Stimulated activated CD4-positive, alpha-beta T cell treated with anti-CD3 and anti-CD28 coated beads, Interleukin-15, amount 100 ng/mL, for 1 hour (primary cell): ENCODE measurements at places on chromosomes 2 and 18.

DNA sequence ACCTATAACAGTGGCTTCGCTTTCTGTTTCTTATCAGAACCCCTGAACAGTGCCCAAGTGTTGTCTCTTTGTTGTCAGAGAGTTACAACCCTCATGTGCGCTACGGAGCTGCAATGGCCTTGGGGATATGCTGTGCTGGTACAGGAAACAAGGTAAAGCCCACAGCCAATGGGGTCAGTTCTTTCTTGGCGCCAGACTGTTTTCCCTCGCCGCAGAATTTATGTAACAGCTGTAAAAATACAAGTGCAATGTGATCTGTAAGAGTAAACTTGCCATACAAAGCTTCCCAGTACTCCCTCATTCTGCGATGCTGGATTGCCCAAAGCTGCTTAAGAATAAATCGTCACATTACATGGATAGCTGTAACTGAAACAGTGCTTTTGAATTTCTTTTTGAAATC, 13.9 kb upstream of the HTR2B start:
- DNase-seq: no peak

DNA sequence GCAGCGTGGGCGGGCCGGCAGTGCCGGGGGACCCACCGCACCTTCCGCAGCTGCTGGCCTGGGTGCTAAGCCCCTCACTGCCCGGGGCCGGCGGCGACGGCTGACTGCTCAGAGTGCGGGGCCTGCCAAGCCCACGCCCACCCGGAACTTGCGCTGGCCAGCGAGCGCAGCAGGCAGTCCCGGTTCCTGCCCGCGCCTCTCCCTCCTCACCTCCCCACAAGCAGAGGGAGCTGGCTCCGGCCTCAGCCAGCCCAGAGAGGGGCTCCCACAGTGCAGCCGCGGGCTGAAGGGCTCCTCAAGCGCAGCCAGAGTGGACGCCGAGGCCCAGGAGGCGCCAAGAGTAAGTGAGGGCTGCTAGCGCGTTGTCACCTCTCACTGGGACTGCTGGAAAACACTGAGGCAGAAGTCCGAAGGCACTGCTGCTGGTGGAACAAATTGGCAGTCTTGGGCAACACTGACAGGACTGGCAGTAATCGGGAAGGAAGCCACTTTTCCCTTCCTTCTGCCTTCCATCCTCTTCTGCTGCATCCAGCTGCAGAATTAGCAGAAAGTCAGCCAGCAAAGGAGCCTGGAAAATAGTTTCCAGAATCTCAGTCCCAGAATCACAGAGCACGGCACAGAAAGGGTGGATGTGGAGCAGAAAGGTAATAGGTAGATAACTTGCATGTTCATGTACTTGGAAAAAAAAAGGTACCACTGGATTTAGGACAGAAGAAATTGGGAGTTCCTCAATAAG, 179.4 kb upstream of the FN1 start:
- no peak for DNase-seq

GRCh38 chr18:46333431-46334135, 229.4 kb downstream of the HAUS1 start:
- no peak for DNase-seq

- DNase-seq: no peak
These were observed 101.8 kb downstream of the CD226 start for GRCh38 chr18:69845593-69846506.

DNA sequence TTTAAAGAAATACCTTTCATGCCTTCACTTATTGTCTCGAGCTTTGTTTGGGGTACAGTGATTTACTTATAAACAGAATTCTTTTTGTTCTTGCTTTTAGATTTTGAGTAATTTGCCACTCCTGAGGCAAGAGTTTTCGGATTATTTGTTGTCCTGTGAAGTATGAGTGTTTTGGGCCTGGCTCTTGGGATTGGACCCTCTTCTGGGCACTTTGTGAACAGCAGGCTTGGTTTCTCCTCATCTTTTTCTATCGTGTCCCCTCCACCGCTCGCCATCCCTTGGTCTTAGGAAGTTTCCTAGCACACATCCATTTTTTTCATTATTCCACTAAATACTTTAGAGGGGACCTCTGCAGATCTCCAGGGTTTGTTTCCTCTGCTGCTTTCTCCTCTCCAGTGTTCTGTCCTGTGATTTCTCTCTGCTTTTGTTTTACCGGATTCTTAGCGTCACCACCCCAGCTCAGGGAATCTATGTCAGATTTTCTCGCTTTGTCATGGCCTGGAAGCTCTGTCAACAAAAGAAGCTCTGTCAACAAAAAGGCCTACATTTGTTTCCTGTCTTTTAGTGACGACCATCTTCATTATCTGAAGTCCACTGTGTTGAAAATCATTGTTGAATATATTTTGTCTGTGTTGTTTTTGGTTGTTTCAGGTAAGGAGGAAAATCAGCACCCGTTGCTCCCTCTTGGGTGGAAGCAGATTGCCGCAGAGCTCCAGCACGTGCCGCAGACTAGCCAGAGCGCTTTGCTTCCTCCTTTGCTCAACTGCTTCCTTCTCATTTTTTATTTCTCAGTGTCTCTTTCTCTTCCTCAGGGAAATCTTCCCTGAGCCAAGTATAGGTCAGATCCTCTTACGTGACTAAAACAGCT, 27.8 kb downstream of the ANKRD62 start:
- no peak for DNase-seq

DNA sequence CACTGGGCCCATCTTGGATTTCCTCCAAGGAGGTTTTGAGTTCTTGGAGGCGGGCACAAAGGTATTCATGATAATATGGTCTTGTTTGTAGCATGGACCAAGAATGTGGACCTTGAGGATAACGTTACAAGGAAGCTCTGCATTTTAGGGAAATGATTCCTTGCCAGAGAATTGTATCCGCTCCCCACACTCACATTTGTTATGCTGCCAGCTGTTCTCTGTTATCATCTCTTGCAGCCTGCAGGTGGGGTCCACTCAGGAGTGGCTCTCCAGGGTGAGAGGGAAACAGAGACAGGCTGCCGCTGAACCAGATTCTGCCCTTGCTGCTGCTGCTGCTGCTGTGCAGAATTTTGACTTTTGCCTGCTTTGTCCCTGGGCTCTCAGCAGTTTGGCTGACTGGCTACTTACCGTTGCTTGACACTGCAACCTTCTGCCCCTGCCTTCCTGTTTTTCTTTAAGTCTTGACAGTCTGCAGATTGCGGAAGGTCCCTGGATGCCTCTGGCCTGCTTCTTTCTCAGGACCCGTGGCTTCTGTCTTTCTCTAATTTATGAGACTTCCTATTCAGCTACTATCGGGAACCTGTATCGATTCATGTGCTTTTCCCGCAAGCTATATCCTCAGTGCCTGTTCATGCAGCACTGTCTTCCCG, 122.3 kb upstream of the DOCK10 start:
- DNase-seq: no peak

GRCh38 chr2:37851828-37852584, 73.1 kb upstream of the RMDN2 start:
- no peak for DNase-seq

DNA sequence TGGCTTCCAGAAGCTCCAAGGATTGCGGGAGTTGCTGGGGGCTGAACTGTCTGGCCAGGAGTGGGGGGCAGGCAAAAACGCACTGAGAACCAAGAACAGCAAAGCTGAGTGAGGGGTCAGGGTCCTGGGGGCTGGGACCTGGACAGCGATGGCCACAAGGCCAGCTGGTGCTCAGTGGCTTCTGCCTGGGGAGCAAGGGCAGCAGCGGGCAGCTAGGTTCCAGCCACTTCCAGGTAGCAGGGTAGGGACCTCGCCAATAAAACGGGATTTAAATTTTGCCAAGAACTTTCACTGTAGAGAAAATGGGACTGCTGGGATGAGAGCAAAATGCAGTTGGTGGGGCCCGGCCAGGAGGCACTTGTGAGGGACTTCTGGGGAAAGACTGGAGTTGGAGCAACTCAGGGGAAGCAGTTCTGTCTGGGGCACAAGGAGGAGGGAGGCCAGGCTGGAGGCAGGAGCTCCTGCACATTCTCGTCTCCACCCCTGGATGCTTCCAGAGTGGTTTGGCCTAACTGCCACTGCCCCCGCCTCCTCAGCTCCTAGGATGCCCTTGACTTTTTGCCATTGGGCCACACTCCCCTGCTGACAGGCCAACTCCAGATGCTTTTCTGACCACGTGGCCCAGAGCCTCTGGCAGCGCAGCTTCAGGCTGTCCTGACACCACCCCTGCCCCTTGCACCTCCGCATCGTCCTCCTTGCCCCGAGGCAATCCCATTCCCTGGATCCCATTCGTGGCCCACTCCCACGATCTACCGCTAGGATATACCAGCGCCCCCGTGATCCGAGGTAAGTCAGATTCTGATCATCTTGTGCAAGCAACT, 5.5 kb upstream of the CCDC74A start:
- no peak for DNase-seq

DNA sequence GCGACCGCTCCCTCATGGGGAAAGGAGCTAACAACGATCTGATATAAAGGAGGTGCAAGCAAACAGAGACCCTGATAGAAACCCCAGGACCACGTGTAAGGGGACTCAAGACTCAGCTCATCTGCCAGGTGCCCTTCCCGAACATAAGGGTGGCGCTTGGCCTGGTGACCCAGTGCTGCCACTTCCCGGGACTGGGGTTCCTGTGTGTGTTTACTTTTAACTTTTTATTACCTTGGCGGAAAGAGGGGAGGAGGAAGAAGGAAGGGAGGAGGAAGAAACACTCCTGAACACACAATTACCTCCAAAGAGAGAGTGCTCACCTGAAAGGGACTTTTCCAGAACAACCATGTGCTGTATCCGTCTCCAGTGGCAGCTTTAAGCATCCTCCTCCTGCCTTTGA, 56.5 kb upstream of the EDAR start:
- DNase-seq: no peak

DNA sequence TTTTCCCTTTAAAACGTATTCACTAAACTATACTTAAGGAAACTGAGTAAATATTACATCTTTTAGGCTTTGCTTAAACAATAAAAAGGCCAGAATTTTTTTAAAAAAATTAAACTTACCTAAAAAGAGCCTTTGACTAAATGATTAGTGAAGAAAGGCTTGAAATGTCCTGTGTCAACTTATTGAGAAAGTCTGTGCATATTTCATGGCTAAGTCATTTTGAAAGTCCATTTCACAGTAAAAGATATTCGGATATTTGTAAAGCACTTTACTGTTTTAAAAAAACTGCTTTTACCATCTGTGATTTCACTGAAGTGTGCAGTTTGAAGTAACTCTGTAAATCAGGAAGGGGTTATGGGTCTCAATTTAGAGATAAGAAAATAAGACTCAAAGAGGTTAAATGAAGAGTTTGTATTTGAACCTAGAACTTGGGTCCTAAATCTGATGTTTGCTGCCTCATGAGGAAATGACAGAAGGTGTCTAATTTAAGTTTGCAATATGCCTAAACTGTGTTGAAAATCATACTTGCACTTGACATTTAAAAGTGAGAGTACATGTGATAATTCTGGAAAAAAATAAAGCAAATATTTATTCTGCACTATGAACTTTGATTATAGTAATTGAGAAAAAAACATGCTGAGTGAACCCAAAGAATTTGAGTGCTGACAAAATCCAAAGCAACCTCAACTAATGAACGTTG, 50.5 kb downstream of the RAB27B start:
- no peak for DNase-seq

GRCh38 chr2:238100049-238100820, at the start of gene ESPNL:
Gene ESPNL, plus strand, starts transcription at chr2:238100340. Its CDS starts 80 bp downstream, at chr2:238100420.
- DNase-seq: no peak

GRCh38 chr2:109637749-109638570, 23.8 kb downstream of the SOWAHC start:
- no peak for DNase-seq

DNA sequence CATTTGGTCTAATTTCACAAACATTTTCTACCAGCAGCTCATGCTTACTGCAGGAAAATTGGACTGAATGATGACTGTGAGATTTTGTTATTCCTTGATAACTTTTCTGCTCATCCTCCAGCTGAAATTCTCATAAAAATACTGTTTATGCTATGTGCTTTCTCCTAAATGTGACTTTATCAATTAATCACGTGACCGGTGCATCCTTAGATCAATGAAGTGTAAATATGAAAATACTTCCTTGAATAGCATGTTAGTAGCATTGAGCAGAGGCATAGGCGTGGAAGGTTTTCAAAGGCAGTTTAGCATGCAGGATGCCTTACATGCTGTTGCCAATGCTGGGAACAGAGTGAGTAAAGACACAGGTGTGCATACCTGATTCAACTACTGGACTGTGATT, 1002.5 kb downstream of the CBLN2 start:
- no peak for DNase-seq

- no peak for DNase-seq
These were observed 45.8 kb downstream of the PSMG2 start for GRCh38 chr18:12748671-12749070.

GRCh38 chr2:61967262-61967661, 61.8 kb downstream of the COMMD1 start:
- no peak for DNase-seq

GRCh38 chr2:161124201-161124600, 36.0 kb upstream of the TANK start:
- no peak for DNase-seq

DNA sequence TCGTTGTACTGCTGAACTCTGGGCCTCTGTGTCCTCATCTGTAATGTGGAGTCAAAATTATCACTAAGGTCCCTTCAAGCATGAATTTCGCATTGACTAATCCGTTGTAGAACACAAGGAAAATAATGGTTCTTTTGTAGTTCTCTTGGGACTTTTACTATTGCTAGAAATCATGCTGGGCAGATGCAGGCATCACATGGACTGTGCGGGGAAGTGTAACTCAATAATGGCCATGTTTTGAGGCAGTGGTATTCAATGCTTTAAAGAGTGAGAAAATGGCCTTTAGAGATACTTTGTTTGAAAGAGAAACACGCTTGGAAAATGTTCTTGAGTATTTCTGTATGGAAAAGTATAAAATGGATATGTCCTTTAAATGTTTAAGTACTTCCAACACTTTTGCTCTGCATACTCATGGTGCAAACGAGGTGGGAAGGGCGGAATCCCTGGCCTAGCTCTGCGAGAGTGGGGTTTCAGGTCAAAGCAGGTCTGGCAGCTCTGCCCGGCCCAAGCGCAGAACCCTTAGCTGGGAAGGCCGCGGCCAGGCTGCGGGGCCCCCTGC, 117.3 kb upstream of the MSTN start:
- no peak for DNase-seq

- no peak for DNase-seq
These were observed 231.4 kb downstream of the FAM210A start for GRCh38 chr18:13494871-13495445.

DNA sequence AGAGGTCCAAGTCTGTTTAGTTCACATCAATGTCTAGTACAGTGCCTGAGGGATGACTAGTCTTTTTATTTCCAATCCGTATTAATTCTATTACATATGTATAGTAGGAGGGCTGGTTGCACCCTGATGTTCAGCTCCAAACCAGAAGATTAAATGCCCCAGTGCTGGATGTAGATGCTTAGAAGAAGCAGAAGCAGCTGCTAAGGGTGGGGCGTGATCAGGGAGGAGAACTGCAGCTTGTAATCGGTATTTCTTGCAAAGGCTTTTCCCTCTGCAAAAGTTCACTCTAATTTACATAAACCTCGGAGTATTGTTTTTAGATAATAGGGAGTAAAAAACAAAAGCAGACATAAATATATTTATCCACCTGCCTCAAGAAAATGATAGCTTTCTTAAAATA, 145.3 kb upstream of the ITGA4 start:
- DNase-seq: no peak

- DNase-seq: no peak
These were observed 63.3 kb upstream of the ALPP start for GRCh38 chr2:232315049-232315922.

- DNase-seq: no peak
These were observed 201.2 kb upstream of the CDH20 start for GRCh38 chr18:61132031-61132430.

GRCh38 chr2:238655198-238655860, 192.6 kb upstream of the TWIST2 start:
- DNase-seq: no peak
